ENCODE measurements at places on chromosomes 6 and 20.

DNA sequence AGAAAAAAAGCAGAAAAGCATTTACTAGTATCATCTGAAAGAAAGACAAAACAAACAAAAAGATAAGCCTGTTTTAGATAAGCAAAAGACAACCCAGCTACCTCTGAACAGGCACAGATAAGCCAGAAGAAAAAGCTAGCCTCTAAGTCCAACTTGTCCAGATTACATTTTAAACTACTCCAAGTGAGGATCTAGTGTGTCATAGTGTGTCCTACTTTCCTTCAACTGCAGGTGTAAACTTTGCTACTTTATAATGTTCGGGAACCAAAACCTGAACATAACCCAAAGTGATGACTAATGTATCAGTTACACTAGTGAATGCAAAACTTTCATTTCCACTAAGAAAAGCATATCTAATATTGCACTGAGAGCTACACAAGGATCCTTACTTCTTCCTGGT lies 19.5 kb downstream of the ADNP start:
- no peak for DNase-seq

GRCh38 chr20:4848041-4848440 lies 126.3 kb downstream of the PRND start:
- DNase-seq, result no peak

GRCh38 chr6:158605266-158605878 lies 39.2 kb downstream of the DYNLT1 start:
- no peak for DNase-seq

GRCh38 chr20:48706710-48707365 lies 121.0 kb downstream of the PREX1 start:
- no peak for DNase-seq

DNA sequence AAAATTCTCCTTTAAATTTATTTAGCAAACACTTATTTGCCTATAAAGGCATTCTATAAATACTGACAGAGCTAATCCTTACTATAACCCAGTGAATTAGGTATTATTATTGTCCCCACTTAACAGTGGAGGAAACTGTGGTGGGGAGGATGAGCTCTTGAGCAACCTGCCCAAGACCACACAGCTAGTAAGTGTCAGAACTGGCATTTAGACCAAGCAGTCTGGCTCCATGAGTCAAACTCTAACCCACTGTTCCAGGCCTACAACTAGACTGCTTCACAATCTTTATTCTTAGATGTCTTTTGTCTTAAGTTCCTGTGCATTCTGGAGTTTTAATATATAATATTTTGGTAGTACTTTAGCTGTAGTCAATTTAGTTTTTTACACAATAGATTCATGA lies 530.8 kb downstream of the BCKDHB start:
- no peak for DNase-seq

GRCh38 chr6:114747995-114748625 lies 405.3 kb upstream of the HS3ST5 start:
- DNase-seq, result no peak

GRCh38 chr20:63618291-63618980 lies 8.5 kb downstream of the GMEB2 start:
- DNase-seq, result no peak

DNA sequence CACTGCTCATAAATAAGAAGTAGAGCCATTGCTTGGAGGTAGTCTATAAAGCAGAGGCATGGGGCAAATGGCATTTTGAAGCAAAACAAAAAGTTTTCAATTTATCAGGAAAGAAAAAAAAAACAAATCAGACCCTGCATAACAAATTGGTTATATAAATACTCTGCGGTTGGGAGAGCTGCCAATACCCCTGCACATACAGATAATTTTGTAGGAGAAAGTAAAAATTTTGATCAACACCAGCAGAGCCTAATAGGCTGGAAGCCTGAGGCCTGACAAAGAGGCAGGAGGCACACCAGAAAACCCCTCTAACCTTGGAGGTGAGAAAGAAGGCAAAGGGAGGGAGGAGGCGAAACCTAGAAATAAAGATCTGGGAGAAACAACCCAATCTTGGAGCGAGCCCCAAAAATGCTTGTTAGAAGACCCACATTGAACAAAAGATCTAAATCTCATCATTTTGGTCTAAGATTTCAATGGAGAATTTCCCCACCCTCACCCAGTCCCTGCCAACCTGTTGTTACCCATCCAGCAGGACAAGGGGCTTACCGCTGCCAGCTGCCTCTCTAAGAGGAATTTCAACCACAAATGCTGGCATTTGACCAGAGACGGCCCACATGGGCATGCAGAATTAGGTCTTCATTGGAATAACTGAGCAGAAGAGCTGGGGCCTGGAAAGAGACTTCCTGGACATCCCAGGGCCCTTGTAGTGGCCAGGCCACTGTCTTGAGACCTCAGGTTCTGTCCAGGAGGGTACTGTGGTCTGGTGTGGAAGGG lies 28.4 kb downstream of the FOXA2 start:
- DNase-seq, result no peak

GRCh38 chr6:23498013-23498412 lies 628.0 kb upstream of the NRSN1 start:
- no peak for DNase-seq

DNA sequence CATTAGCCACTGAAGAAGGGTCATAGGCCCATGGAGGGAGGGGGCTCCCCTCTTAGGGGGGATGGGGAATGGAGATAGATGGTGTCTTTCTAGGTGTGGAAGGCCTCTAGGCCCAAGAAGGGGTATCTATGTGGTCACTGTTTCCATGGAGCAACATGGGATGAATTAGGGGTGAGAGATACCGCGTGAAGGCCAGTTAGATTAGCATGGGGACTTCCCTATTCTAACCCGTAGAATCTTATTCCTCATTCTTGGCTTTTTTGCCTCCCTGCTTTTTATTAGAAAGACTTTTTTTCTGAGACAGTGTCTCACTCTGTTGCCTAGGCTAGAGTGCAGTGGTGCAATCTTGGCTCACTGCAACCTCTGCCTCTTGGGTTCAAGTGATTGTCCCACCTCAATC lies 3.2 kb downstream of the RAB44 start:
- no peak for DNase-seq

DNA sequence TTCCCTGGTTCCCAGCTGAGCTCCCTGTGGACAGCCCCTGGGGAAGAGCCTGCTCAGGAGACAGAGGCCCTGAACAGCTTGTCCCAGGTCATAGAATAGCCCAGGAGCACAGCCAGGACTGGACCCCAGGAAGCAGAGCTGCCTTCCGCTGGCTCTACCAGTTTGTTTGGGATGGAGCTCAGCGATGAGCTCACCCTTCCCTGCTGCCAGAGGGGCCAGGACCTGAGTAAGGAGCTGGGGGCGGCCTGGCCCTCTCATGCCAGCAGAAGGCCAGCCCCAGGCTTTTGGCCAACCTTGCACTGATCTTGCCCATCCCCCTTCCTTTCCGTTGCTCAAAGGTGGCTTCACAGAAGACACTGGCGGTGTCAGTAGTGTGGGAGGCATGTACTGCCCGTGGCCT lies 17.5 kb downstream of the MMP24OS start:
- no peak for DNase-seq

- DNase-seq, result peak; percentile 11
Measured at GRCh38 chr6:7541175-7542064, at the start of gene DSP. DSP (plus strand) TSS chr6:7541671; CDS start chr6:7541916, 245 bp downstream.

- no peak for DNase-seq
Measured at GRCh38 chr6:6643398-6643797, 54.9 kb downstream of the LY86 start.

DNA sequence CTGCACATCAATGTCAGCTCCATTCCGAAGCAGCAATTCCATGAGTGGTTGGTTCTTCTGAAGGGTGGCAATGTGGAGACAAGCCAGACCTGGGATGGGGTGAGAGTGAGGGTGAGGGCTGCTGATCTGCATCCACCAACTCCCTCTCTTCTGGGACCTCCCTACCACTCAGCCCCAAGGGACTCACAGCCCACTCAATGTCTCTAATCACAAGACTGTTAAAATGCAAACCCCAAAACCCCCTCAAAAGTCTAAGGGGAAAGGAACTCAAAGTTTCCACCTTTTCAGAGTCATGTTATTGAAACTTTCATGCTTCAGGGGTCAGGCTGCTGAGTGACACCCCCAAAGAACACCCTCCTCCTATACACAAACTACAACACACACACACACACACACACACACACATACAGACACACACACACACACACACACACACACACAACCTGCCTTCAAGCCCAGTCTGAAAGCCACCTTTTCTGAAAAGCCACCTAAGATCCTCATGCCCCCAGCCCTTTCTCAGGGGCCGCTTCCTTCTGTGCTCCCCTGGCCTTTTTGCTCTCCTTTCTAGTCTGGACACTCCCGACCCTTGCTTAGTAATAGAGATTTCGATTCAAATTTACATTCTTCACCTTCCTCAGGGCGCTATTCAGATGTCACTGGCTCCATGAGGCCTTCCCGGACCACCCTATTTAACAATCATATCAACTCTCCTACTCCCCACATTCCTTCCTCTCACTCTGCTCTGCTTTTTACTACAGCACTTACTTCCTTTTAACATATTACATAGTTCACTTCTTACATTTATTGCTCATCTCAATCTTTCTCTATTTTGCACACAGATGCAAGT lies 3.3 kb upstream of the SLC35B2 start:
- no peak for DNase-seq

DNA sequence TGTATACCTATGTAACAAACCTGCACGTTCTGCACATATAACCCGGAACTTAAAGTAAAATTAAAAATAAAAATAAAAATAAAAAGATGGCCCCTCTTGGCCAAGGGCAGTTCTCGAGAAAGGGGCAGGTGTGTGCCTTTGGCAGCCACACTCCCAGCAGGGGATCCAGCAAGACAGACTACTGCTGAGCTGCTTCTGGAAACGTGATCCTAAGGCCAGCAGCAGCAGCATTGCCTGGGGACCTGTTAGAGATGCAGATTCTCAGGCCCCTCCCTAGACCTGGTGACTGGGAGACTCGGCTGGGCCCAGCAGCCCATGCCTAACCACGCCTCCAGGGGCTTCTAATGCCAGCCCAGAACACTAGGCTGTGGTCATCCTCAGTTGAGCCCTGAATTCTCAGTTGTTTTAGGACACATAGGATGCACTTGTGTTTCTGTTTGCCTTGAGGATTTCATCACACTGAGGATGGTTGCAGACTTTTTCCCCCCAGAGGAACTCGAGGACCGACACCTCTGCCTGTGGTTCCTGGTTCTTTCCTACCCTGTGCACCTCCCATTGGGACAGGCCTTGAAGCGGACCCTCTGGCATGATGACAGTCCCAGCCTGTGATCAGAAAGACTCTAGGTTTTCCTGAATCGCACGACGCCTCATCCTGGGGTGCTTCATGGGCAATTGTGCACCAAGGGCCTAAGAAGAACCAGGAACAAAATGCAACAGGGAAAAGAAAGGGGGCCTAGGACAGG lies 105.9 kb downstream of the TOX2 start:
- no peak for DNase-seq

- peak; percentile 13 for DNase-seq
Measured at GRCh38 chr6:137550535-137550934, 56.3 kb upstream of the OLIG3 start.

GRCh38 chr6:154824076-154824475 lies 90.9 kb downstream of the SCAF8 start:
- DNase-seq, result no peak

DNA sequence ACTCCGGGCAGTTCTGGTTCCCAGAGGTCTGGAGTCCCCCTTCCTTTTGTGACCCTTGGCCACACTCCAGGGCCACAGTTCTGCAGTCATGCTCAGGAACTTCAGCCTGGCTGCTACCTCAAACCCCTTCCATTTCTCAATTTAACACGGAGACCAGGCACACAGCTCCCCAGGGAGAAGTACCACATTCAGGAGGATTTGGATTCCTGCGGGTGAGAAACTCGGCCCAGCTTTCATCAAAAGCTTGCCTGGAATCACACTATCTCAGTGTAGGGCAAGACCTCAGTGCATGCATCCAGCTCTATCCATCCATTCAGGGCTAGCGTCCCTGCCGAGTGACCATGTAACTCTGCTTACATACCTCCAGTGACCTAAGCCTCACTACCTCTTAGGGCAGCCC lies 16.8 kb upstream of the IP6K3 start:
- DNase-seq, result no peak

- no peak for DNase-seq
Measured at GRCh38 chr6:146950351-146950835, 253.8 kb upstream of the STXBP5 start.

- no peak for DNase-seq
Measured at GRCh38 chr6:43180058-43180457, 1.9 kb upstream of the CUL9 start.

DNA sequence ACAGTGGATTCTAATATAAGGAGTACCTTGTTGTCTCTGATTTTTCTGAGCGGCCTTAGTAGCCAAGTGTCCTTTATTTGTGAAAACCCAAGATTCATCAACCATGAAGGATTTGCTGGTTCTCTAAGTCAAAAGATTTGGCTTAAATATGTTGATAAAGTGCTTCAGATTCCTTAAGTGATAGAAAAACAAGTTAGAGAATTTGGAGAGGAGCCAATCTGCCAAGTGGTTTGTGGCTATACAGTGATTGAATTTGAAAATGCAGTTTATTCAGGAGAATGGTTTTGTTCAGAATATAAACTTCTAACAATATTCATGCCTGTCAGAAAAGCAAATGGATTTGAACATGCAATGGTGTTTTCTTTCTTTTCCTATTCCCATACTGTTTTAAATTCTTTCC lies 54.8 kb downstream of the CAP2 start:
- DNase-seq, result no peak

DNA sequence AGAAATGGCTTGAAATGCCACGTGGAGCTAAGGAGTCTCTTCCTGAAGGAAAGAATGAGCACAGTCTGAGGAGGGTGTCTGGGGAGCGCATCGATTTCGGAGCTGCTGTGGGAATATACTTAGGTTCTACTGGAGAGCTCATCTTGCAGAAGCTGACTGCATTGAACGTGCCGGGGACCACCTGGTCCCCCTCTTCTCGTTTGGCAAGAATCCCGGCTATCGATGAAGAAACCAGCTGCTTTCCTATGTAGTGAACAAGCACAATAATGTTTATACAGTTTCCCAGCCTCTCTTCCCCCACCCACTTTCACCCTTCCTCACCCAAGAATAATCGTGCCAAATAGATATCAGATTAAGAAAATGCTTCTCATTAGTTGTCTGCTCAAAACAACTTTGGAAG lies 242.5 kb downstream of the PACRG start:
- DNase-seq, result no peak

DNA sequence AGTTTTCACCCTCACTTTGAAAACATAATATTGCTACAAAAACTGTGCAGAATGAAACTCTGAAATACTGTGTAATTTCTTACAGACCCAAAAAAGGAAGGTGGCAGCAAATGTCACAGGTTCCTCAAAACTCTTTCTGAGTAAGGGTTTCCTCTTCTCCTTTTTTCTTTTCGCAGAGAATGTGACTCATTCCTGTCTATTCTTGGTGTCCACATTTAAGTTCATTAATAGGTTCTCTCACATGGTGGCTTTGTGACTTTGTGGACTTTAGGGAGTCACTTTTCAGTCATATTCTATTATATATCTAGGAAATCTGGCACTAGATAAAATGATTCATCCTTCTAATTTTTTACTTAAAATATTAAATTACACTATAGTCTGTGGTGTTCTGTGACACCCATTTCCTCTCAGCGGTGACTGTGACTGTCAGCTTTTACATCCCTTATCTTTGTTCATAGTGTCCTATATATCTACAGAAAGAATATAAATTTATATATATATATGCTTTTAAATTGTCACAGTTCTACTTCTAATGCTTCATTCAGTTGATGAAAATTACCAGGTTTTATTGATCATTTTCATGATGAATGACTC lies 126.8 kb upstream of the HCRTR2 start:
- peak; percentile 39 for DNase-seq
